Pons (tissue), 1 donor: ENCODE measurements at places on chromosomes 16 and 17.

GRCh38 chr16:61564716-61565115 is 471.5 kb downstream of the CDH8 start:
- no peak for DNase-seq

DNA sequence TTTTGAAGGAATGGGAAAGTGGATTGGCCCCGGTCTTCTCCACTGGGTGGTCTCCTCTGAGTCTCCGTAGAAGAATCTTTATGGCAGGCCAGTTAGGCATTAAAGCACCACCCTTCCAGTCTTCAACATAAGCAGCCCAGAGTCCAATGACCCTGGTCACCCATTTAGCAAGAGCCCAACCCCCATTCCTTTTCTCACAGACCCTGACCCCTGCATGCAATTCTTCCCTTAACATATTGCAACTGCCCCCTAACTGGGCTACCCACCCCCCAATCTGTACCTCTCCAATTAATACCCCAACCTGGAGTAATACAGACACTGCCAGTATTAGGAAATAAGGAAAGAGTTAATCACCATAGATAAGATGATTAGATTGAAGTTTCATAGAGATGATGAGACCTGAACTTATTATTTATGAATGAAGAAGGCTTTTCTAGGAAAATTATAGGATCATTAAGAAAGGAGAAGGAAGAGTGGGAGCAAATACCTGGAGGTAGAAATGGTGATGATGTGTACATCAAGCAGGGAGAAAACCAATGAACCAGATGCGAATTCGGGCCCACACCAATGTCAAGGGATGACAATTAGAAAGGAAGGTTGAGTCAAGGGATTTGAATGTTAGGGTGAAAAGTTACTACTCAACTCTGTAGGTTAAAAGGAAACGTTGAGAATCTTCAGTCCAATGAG is 2.4 kb downstream of the CCL2 start:
- DNase-seq, result no peak

GRCh38 chr17:21167303-21167702 is 40.5 kb downstream of the DHRS7B start:
- DNase-seq, result no peak

- no peak for DNase-seq
These were observed 21.1 kb upstream of the NSMCE1 start for GRCh38 chr16:27289669-27290068.

- no peak for DNase-seq
These were observed 3.4 kb upstream of the MTSS2 start for GRCh38 chr16:70689035-70689969.

GRCh38 chr16:52090080-52090479 is 456.9 kb downstream of the TOX3 start:
- no peak for DNase-seq

- DNase-seq, result no peak
These were observed 60.4 kb upstream of the TOB1 start for GRCh38 chr17:50926523-50926922.

DNA sequence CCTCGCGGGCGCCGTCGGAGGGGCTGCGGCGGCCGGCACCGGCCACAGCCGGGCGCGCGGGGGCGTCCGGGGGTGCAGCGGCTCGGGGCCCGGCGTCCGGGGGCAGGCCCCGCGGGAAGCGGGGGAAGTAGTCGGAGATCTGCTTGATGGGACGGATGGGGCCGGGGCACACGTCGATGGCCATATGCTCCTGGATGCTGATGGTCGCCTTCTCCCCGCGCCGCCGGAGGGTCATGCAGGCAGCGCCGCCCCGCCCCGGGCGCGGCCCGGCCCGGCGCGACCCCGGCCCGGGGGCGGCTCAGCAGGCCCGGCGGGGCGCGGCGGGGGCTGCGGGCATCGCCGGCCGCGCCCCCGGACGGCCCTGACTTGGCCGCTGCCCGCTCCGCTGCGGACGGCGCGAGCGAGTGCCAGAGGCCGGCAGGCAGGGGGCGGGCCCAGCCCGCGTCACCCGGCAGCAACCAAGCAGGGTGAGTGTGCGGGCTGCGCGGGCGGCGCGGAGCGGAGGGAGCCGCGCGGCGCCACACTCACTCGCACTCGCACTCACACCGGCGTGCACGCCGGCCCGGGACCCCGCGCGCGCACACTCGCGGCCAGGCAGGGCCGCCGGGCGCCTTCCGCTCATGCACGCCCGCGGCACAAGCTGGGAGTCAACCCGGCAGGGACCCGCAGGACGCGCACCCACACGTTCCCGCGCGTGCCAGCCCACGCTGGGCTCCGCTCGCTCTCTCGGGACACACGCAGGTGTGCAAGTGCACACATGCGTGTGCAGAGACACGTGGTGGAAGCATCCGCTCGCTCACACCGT is at the start of gene DOC2B:
Gene DOC2B (minus strand): TSS at position 406 of the 805 bp plus-strand sequence. CDS start 171 bp downstream, at position 235.
- no peak for DNase-seq

DNA sequence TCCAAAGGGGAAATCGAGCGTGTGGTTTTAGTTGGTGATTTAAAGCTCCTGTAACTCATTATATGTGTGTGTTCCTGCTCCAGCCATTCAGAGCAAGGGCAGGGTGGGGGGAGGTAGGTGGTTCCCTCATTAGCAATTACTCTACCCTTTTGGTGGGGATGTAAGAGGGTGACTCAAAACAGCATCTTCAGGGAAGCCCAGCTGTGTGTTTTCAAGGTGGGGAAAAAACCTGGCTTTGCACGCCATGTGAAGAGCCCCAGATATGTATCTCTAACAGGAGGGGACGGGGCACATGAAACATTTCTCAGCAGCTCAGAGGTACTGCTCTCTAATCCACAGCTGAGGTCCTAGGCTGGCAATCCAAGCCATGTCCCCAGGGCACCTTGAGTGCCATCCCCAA is 241.3 kb upstream of the ZFHX3 start:
- DNase-seq, result no peak

GRCh38 chr17:1351971-1352370 is 48.1 kb downstream of the YWHAE start:
- no peak for DNase-seq

DNA sequence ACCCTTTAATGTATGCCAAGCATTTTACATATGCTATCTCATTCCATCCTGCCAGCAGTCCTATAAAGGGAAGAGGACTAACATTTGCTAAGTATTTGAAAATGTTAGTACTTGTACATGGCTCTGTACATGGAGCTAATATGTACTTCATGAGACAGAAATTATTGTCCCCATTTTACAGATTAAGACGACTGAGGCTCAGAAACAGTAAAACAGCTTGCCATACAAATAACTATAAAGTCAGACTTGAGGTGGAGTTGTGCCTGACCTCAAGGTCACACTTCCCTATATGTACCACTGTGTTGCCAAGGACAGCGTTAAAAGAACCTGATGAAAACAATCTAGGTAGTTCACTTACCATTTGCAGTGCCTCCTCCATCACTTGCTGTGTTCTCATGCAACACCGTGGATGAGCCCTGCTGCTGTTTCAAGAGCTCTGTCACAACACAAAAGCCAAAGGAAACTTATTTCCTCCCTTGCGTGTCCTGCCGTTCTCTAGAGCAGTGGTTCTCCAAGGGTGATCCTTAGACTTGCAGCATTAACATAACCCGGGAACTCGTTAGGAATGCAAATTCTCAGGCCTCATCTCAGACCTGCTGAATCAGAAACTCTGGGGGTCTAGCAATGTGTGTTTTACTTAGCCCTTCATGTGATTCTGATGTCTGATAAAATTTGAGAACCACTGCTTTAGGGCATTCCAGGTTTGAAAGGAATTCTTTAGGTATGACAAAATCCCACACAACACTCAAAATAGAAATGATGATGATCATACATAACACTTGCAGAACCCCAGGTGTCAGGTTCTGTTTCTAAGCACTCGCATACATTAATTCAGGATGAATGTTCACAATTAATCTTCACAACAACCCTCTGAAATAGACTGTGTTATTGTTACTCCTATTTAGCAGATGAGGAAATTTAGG is 51.2 kb upstream of the MTMR4 start:
- no peak for DNase-seq

GRCh38 chr17:77527409-77527808 is 386.6 kb downstream of the SEC14L1 start:
- DNase-seq, result no peak

- DNase-seq, result peak; percentile 57
These were observed 55.9 kb downstream of the KCNJ2 start for GRCh38 chr17:70225276-70225675.

DNA sequence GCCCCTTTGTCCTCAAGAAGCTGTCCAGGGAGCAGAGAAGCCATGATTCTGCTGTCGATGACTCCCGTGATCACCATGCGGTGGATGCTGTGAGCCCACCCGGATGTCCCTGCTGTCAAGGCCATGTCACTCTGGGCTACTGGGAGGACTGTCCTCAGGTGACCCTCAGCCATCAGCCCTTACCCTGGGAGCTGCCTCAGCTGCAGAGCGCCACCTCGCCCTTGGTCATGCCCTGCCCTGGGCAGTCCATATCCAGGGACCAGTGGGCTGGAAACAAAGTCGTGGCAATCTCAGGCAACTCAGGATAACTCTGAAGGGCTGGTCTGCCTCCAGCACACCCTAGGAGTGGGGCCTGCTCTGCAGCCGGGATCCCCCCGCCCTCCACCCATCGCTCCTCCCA is 63.6 kb downstream of the CACNG5 start:
- DNase-seq, result no peak

- DNase-seq, result no peak
These were observed 11.0 kb upstream of the KATNB1 start for GRCh38 chr16:57724531-57724930.

DNA sequence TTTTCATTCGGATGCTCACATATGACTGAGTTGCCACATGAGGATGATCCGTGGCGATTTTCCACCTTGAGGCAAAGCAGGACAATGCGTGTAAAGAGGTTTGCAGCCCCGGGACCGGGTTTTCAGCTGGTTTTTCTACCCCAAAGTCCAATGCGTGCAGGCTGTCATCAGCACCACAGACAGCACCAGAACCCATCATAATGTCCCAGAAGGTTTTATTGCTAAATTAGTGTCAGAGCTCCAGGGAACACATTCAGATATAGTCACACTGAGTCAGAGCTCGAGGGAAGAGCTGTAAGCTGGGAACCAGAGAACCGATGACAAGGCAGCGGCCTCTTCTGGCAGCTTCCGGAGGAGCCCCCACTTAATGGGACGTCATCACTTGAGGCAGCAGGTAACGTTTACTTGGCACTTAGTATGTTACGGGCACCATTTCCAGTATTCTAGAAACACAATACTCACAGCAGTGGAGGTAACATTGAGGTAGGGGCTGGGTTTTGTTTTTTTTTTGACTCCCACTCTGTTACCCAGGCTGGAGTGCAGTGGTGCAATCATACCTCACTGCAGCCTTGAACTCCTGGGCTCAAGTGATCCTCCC is 8.9 kb upstream of the NAGPA start:
- DNase-seq, result no peak

GRCh38 chr16:64469906-64470702 is 651.8 kb downstream of the CDH11 start:
- DNase-seq, result no peak

DNA sequence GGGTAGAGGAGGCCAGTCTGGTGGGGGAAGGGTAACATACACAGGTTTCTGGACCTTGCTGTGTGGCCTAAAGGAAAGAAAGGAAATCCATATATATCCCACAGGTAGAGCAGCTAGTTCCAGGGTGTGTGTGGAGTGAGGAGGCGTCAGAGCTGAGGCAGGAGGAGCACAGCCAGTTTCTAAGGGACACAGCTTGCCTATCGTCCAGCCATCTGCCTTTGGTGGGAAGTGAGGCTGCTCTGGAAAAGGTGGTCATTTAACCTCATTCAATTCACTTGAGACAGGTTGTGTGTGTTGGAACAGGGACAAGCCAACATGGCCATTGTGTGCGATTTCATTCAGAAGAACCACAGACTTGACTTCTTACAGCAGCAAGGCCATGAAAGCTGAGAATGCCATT is 36.9 kb upstream of the ERN1 start:
- DNase-seq, result no peak

DNA sequence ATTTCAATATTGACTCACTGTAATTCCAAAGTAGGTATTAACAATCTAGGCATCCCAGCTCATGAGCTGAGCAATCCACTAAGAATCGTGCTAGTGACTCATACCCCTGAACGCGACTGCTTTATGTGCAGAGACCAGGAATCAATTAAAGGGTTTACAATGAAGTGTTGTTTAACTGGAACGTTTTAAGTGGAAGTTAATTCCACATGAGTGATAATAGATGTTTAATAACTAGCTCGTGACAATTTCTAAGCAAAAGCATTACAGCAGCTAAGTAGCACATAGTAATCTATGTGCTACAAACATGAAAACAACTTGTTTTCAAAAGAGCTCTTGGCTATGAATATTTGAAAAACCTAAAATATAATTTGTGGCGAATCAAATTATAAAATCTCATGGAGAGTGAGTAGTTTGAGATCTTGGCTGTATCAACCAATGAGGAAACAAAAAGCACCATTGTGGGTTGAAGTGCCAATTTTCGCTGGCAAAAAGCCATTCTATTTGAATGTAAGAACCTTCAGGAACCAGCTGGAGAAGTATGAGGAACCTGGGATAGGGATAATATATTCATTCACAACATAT is 9.4 kb downstream of the GJC1 start:
- no peak for DNase-seq

GRCh38 chr16:89921702-89922476 is 1.3 kb upstream of the TUBB3 start:
- no peak for DNase-seq

- no peak for DNase-seq
These were observed 127.9 kb downstream of the RBFOX3 start for GRCh38 chr17:79482727-79483521.

DNA sequence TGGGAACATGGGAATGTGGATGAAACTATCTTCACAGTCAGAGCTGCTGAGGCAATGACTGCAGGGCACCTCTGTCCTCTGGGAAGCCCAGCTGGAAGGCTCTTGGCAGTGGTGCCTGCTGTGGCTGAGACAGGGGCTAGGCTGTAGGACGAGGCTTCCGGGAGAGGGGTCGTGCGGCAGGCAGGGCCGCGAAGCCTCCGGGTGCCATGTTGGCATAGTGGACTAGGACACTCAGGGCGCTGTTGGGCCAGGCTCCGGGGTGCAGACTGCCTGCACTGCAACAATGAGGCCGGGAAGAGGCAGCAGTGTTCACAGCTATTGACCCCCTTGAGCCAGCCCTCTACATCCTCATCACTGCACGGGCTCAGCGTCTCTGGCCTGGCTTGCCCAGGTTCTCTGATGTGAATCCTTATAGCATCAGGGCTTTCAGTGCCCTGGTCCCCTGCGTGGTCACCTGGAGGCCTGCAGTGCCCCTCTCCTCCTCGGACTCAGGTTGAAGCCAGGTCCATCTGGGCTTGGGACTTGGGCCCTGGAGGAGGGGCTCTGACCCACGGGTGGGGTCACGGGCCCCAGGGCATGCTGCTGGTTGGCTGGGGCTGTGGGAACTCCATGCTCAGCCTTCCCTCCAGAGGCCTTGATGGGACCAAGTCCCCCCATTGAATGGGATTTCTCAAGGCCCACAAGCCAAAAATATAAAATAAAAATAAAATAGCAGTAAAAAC is 91.6 kb downstream of the TNFRSF13B start:
- DNase-seq, result no peak

- DNase-seq, result peak; percentile 65
These were observed at the start of gene RNF135 for GRCh38 chr17:30970831-30971567. Gene RNF135, plus strand, starts transcription at chr17:30971039. Its CDS starts 35 bp downstream, at chr17:30971074.

GRCh38 chr17:44905006-44906000 is 6.1 kb upstream of the EFTUD2 start:
- DNase-seq, result peak; percentile 33
